ENCODE measurements at places on chromosomes 6 and 20.

DNA sequence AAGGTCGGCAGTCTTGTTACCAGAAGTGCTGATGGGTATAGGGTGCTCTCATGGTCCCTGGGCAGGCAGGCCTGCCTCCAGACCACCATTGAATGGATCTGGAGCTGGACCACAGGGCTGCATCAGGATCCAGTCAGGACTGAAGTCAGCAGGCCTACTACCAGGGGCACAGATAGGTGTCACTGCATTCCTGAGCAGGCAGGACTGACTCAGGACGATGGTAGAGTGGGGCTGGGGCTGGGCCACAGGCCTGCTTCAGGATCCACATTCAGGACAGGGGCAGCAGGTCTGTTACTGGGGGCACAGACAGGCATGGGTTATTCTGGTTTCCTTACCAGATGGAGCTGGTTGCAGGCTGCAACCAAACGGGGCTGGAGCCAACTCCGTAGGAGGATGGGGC, 51.4 kb upstream of the MAP3K4 start:
- DNase-seq, result no peak

DNA sequence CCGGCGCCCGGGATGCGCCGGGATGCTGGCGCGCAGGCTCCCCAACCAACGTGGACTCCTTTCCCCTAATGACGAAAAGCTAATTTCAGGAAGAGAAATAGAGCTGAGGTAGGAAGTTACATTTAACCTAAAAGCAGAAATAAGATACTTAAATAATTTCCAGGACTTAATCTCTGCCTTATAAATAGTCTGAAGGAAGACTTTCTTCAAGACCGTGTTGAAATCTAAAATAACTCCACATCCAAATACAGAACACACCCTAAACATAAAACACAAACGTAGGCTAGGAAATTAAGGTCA, 1.3 kb downstream of the ASF1A start:
- no peak for DNase-seq

GRCh38 chr6:20467437-20467836, 65.8 kb downstream of the E2F3 start:
- DNase-seq, result no peak

DNA sequence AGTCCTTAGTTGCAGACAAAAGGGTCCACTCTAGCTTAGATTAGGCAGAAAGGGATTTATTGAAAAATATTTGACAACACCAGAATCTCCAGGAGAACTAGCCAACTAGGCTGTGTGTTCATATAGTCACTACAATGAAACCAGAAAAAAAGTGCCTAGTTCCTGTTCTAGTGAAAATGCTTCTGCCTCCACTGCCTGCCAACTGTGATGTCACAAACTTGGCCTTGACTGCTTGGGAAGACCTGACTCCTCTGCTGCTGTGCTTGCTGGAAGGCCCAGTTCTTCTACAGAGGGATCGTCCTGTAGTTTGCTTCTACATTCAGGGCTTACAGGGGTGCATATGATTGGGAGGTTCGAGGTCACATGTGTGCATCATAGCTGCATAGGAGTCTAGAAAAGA, 40.3 kb upstream of the XRN2 start:
- no peak for DNase-seq

DNA sequence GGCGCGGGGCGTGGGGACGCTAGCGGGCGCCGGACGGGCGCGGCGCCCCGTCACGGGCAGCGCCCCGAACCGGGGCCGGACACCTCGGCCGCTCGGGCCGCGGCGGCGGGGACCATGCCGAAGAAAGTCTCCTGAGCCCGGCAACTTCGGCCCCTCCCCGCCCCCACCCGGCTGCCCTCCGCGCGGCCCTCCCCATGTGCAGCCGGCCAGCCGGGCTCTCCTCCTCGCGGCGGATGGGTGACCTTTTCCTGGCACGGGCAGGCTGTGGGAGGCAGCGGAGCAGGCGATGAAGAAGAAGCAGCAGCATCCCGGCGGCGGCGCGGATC, 278 bp downstream of the UST start:
- DNase-seq, result no peak

GRCh38 chr6:47000842-47001241, 41.3 kb downstream of the ADGRF1 start:
- DNase-seq, result no peak

- no peak for DNase-seq
Observed at GRCh38 chr6:26597821-26598220, 1.1 kb downstream of the ABT1 start.

- DNase-seq, result no peak
Observed at GRCh38 chr6:10230531-10230930, 184.3 kb downstream of the TFAP2A start.

- DNase-seq, result no peak
Observed at GRCh38 chr6:135451617-135452190, 45.8 kb downstream of the AHI1 start.
